ENCODE measurements at places on chromosomes 3 and 15.

GRCh38 chr3:1456781-1457311 is 364.0 kb downstream of the CNTN6 start:
- DNase-seq = no peak

DNA sequence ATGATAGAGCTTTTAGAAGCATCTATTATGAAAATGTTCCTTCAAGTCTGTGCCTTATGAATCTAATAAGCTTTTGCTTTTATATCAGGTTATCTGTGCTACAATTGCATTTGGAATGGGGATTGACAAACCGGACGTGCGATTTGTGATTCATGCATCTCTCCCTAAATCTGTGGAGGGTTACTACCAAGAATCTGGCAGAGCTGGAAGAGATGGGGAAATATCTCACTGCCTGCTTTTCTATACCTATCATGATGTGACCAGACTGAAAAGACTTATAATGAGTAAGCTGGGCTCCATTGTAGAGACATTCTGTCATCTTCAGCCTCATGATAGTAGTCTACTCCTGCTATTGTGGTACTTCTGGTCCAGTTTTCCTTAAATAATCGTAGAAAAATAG is 73.4 kb downstream of the BLM start:
- DNase-seq = no peak

DNA sequence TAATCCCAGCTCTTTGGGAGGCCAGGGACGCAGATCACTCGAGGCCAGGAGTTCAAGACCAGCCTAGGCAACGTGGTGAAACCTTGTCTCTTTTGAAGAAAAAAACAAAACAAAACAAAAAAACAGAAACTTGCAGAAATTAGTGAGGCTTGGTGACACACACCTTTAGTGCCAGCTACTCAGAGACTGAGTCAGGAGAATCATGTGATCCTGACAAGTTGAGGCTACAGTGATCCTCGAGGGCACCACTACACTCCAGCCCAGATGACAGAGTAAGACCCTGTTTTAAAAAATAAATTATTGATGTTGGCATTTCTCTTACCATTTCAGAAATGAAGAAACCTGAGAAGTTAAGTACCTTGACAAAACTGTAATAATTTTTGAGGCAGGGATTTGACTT is 44.6 kb upstream of the CCNB2 start:
- DNase-seq = no peak

GRCh38 chr3:58640700-58641372 is 25.7 kb downstream of the FAM3D start:
- peak; percentile 35 for DNase-seq

DNA sequence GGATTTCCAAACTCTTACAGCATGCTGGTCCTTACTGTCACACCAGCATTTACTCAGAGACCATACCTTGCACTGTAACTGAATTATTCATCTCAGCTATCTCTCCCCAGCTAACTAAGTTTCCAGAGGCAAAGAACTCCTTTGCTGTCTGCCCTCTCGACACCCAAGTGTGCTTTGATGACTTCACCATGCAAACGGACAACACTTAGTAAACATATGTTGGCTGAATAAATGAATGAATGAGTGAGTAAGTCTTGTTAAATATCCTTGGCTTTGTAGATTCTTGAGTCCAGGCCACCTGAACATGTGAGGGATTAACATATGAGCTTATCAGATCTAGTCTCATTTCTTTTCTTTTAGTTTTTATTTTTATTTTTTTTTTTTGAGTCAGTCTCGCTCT is 138.2 kb downstream of the PLD1 start:
- no peak for DNase-seq

- DNase-seq = no peak
These were observed 20.6 kb upstream of the GP9 start for GRCh38 chr3:129040039-129040336.

DNA sequence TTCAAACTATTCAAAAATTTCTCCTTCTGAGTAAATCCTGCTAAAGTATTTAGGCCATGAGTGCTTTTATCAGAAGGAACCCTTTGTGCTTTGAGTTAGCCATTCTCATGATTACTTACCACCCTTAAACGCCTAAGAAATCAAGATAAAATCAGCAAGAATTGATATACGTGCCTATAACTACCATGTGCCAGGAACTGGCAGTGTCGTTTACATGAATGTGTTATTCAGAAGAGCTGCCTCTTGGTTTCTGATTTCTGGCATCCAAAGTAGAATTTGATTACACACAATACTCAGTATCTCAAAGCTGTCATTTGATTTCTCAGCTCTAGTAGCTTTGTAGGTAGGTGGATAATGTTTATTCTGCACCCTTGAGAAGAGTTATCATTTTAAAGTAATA is 351.3 kb upstream of the CCDC54 start:
- DNase-seq = no peak

DNA sequence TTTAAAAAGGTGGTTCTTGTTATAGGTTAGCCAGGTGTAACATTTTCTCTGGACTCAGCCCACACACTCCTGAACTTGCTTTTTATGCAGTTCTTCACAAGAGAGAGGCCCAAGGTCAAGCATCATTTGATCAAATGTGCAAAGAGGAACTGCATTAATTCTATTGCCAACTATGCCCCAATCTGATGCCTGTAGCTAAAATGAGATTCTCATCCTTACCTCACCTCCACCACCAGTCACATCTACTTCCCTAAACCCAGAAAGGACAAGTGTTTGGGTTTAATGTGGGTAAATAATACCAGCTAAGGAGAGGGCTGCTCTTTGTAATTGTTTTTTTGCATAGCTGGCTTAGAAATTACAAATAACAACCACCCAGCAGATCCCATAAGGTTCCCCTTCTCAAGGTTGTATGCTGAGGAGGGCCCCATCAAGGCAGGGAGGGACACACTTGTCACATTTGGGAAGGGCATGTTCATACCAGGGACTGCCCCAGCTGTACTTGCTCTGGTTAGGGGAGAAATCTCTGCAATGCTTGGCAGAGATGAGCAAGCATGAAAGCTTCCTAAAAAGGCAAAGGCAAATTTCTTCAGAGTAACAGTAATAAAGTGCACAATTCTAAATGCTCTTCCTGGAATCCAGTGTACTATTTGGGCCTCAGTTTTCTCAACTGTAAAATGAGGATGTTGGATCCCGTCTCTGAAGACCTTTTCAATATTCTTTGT is 76.2 kb downstream of the TGFBR2 start:
- no peak for DNase-seq

Data from CD4-positive, alpha-beta T cell treated with Interleukin-1 beta for 1 hour (primary cell).